ENCODE measurements at places on chromosomes 3 and 15.

- DNase-seq, result peak; percentile 59
Observed at GRCh38 chr3:50274371-50275104, 4.3 kb upstream of the LSMEM2 start.

GRCh38 chr3:49717959-49718857 is 1.3 kb downstream of the AMIGO3 start:
- peak; percentile 11 for DNase-seq

DNA sequence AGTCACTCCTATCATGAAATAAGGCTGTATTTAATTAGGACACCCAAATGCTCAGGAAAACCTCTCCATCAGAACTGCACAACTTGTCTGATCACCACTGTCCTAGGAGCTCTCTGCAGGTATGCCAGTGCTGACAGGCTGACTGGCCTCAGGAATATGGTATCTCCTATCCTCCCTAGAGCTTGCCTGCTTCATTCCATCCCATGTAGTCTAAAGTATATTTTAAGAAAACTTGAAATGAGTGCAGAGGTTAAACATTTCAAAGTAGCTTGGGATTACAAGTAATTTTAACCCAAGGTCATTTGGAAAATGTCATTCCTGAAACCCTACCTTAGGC is 23.7 kb downstream of the FILIP1L start:
- DNase-seq, result no peak

- DNase-seq, result no peak
Observed at GRCh38 chr15:88391006-88391405, 76.2 kb downstream of the MRPL46 start.

DNA sequence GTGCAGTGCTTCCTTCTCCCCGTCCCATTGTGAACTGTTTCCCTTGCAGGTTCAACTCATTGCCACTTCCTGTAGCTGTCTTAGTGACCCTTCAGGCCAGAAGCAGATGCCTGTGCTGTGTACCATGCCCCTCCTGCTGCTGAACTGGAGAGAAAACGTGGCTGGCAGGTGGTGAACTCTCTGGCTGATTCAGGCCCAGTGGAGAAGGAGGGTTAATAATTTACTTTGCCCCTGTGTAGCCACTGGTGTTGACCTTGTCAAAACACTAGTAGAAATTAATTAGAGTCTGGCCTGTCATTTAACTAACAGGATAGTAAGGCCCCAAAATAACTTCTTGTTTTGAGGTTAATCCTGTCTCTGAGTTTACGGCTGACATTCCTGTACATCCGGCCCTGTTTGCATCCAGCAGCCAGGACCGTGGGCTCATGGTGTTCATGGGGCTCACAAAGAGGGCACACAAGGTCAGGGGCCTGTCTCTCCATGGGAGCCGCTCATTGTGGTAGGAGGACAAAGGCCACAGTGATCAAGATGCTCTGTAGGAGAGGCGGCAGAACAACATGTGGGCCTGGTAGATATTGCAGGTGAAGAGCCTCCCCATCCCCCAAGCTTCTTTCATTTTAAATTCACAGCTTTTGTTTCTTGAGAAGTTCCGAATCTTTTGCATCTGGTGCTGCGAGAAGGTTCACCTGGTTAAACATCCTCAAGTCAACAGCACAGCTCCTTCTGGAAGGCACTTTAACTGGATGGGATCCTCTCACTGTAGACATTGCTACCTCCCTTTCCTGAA is 101.6 kb downstream of the CGNL1 start:
- peak; percentile 14 for DNase-seq

DNA sequence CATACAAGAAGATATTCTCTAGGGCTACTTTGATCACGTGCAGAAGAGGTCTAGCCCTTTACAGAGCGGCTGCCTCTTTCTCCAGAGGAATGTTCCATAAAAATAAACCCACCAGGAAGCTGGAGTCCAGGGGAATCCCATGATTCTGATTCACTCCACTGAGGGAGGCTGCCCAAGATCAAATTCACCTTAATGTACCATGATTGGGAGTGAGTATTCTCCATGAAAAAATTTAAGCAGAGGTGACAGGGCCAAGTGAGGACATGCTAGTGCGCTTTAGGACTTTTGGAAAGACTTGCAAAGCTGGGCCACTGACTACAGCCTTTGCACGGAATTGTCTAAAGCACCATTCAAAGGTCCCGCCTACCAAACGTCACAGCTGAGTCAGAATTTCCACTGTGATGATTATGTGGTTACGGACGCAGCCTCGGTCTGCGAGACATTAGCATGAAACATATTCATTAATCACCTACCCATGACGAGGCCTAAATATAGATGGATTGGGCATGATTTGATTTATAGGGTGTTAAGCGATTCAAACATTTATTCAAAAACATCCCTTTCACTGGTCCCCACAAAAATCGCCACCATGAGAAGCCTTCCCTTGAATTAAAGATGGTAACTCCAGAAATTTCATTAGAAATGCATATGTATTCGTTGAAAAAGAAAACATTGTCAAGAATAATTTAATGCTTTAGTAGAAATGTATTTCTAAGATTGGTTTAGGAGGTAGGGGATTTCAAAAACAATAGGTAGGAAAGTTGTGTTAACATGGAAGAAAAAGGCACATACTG is 152.6 kb downstream of the GREM1 start:
- DNase-seq, result no peak

GRCh38 chr15:53555226-53555625 is 204.2 kb downstream of the WDR72 start:
- no peak for DNase-seq

- no peak for DNase-seq
Observed at GRCh38 chr3:45944830-45945620, 1.8 kb downstream of the CXCR6 start.

DNA sequence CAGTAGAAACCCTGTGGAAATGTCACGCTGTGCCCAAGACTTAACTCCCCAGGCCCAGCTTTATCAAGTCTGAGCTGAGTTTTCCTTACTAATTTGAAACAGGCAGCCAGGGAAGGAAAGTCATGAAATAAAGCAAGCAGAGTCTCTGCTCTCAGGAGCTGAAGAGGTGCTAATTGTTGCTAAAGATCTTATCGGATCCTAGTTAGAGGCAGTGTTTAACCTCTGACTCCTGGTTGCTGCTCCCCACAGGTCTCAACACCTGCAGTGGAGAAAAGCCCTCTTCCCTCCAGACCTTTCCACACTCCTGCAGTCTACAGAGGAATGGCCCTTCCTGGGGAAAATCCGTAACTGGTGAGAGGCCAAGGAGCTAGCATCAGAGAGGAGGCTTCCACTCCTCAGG is 628.2 kb downstream of the NTRK3 start:
- DNase-seq, result no peak

GRCh38 chr3:140177943-140178342 is 243.0 kb downstream of the CLSTN2 start:
- no peak for DNase-seq

- no peak for DNase-seq
Observed at GRCh38 chr3:107800710-107801109, 277.9 kb downstream of the BBX start.

GRCh38 chr3:58230876-58231552 is 6.6 kb upstream of the ABHD6 start:
- DNase-seq, result no peak

GRCh38 chr3:52428151-52429005 is 16.5 kb downstream of the SEMA3G start:
- no peak for DNase-seq

GRCh38 chr15:85402195-85402881 is 21.9 kb downstream of the AKAP13 start:
- no peak for DNase-seq

DNA sequence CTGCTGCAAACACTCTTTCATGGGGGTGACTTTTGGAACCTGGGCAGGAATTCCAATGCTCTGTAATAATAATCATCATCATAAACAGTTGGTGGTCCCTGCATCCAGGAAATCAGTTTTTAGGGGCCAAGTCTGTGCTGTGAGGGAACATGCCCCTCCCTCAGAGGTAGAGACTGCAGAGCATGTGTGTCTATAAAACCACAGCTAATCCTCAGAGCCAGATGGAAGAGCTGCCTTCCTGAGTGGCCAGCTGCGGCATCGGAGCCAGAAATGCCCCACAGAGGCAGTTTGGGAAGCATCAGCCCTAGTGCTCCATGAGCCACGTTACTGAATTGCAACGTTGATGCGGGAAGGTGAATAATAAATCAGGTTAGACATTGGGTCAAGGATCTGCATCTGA is 12.9 kb upstream of the TPM1 start:
- no peak for DNase-seq

DNA sequence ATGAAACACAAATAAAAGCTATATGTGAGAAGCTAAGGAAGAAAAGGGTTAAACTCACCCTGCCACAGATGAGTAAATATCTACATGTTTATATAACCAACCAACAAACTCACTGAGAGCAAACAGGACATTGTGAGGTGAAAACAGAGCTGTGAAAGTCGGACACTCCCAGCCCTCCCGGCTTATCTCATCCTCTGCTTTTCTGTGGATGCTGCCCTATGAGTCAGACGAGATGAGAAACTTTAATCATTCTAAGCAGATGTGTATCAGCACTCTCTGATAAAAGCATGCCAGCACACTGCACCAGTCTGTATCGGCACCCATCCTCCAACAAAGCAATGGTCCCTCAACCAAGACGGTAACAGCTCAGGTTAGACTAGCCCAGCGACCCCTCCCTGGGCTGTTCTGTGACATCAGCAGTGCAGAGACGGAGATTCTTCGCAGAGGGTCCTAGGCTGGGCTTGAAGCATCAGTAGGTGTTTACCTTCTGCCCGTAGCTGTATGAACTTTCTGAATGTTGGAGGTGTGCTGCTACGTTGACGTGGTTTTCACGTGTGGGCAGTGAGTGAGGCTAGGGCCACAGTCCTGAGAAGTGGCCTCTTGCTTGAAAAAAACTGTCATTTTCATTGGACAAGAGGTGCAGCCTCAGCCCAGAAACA is 119.8 kb upstream of the ALDH1A3 start:
- DNase-seq, result no peak

GRCh38 chr15:74201710-74202420 is 722 bp downstream of the STRA6 start:
- DNase-seq, result no peak

- DNase-seq, result peak; percentile 38
Observed at GRCh38 chr3:58111513-58112184, 99.1 kb downstream of the DNASE1L3 start.

- no peak for DNase-seq
Observed at GRCh38 chr3:178536211-178537079, at the start of gene KCNMB2. TSS of gene KCNMB2 (plus strand) at chr3:178536436.

- DNase-seq, result no peak
Observed at GRCh38 chr3:64354956-64355355, 129.7 kb upstream of the PRICKLE2 start.

GRCh38 chr15:66702035-66702786 is at the start of gene SMAD6:
TSS of gene SMAD6 (plus strand) at chr15:66702236. CDS start at chr15:66703259, 1,023 bp downstream.
- peak; percentile 92 for DNase-seq

GRCh38 chr3:187352581-187353575 is 15.3 kb upstream of the RTP4 start:
- DNase-seq, result no peak

GRCh38 chr15:68992696-68993095 is 21.8 kb upstream of the NOX5 start:
- DNase-seq, result no peak

- no peak for DNase-seq
Observed at GRCh38 chr3:7075117-7075516, 214.2 kb downstream of the GRM7 start.
